NCI-H1417 (cell line): ENCODE measurements at places on chromosomes 13 and 19.

DNA sequence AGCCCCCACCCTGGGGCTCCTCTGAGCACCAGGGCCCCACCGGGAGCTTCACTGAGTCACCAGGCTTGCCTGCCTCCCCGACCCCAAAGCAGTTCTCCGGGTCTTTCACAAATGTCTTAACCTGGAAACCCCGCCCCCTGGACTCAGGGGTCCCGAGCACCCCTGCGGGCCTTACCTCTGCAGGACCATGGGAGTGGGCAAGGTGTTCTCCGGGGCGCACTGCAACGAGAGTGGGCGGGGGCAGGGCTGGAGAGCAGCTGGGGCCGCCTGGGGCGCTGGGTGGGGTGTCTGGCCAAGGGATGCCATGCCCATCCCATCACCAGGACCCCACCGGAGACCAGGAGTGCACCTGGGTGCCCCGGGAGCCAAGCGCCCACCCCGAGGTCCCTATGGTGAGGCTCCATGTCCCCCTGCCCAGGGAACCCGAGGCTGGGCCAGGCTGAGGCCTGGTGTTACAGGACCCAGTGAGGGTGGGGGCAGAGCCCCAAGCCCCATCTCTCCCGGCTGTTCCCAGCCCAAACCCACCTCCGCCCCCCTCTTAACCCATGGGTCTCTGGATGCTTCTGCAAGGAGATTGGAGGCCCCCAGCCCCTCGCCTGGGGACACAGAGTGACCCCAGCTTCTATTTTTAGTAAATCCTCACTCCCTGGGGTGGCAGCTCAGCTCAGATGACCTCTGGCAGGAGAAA lies 10.9 kb downstream of the MKNK2 start:
- no peak for DNase-seq

DNA sequence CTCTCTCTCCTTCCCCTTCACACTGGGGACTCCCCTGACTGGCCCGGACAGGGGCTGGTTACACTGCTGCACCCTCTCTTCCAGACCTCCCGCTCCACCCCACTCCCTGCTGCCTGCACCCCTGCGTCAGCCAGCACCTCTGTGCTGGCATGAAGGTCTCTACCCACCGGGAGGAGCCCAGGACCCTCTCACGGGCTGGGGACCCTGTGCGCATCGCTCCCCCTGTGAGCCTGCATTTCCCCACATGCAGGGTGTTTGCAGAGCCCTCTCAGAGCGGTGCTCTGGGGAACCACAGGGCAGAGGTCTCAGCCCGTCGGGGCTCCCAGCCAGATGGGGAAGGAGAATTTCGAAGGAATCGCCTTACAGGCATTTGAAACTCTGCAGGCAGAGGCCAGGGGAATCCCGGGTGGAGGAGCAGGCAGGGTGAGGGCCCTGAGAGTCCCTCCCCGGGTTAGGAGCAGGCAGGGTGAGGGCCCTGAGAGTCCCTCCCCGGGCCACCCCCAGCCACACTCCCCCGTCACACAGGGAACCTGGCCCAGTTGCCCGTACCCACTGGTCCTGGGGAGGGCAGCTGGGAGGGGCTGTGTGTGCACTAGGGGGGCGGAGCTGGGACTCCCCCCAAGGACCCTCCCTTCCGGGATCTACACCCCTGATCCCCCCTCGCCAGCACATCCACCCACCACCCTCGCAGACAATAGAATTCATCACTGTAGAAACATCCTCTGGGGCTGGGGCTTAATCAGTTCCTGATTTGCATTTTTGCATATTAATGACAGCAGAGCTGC lies 16.3 kb upstream of the TCF3 start:
- DNase-seq = no peak

GRCh38 chr13:112752711-112753541 lies 63.1 kb downstream of the ATP11A start:
- no peak for DNase-seq

DNA sequence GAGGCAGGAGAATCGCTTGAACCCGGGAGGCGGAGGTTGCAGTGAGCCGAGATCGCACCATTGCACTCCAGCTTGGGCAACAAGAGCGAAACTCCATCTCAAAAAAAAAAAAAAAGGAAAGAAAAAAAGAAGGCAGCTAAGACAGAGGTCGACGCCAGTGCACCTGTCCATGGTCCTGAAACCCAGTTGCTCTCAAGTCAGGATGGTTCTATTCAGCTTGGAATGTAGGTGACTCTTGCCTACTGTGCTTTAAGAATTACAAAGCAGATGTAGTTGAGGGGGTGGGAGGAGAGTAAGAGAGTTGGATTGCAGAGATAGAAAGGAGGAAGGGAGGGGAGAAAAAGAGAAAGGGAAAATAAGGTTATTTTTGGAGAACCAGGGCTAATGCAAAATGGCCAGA lies 18.7 kb downstream of the CACNG7 start:
- DNase-seq = no peak

DNA sequence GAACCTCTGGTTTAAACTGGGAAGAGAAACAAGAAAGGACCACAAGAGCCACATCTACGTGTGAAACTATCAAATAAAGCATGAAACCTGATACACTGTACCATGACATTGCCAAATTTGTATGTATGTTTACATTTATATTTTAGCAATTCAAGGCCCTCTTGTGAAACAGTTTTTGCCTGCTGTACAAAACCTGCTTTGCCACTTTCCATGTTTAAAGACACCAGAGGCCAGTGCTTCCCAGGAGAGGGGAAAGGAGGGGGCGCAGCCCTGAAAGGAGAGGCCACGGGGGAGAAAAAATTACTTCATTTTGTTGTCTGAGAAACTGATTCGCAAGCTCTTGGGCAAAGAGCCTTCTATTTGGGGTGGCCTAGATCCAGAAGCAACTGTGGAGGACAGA lies 124.8 kb downstream of the DCLK1 start:
- no peak for DNase-seq

DNA sequence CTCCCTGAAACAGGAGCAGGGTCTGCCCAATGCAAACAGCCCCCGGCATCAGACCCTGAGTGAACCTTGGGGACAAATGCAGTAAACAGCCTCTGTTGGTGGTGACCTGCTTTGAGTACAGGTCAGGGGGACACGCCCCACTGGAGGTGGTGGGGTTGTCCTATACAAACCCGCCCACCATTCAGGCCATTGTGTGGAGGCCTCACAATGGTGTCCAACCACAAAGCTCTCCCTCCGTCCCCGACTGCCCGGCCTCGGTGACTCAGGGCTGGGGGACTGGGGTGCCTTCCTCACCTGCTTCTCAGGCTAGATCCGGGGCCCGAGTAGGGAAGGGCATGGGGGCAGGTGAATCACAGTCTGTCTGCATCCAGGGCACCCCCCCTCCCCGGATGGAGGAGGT lies 1.5 kb downstream of the MUC16 start:
- no peak for DNase-seq

DNA sequence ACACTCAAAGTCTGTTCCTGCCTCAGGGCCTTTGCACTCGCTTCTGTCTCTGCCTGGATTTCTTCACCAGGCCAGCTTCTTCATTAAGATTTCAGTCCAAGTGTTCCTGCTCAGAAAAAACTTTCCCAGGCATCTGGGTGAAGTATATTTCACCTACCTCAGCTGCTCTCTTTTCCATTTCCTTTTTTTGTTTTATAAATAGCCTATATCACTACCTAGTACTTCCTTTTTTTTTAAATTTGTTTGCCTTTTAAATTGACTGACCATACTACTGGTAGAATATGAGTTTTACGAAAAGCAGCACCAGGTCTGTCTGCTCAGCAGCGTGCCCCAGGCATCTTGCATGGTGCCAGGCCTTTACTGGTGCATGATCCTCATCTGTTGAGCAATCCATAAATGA lies 1064.4 kb downstream of the UQCRFS1 start:
- no peak for DNase-seq

DNA sequence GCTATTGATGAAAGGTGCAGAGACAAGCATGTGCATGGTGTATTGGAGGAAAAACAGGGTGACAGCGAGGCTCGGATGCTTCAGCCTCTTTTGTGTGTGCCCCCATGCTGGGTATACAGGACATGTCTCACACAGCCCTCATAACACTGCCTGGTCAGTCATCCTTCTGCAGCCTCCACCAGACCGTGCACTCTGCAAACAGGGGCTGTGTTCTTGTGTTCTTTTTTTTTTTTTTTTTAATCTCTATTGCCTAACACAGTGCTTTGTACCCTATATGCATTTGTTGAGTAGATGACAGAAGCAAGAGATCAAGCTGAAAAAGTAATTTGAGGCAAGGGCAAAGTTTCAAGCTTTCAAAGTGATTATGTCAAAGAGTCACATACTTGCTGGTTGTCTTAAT lies 367.2 kb upstream of the SLITRK1 start:
- DNase-seq = no peak

DNA sequence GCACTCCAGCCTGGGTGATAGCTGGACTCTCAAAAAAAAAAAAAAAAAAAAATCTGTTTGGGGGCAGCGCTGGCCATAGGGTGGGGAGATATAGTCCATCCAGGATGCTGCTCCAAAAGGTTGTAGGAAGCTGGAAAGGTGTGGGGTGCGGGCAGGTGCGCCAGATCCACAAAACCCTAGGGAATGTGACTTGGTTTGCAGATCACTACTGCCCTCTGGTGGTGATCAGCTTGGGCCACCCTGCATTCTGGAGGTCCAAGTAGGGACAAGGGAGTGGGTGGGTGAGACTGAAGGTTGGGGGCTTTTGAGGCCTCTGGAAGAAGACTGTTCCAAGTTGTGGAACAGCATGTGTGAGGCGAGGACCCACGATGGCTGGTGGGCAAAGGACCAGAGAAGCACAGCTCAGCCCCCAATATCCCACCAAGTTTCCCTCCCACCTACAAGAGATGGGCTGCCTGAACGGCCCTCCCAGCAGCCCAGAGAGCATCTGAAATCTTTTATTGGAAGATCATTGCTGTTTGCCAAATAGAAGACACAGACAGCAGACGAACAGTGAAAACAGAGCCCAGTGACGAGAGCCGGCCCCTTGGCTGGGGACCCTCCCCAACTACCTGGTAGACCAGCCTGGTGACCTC lies 10.4 kb upstream of the TYK2 start:
- DNase-seq = peak; percentile 32

DNA sequence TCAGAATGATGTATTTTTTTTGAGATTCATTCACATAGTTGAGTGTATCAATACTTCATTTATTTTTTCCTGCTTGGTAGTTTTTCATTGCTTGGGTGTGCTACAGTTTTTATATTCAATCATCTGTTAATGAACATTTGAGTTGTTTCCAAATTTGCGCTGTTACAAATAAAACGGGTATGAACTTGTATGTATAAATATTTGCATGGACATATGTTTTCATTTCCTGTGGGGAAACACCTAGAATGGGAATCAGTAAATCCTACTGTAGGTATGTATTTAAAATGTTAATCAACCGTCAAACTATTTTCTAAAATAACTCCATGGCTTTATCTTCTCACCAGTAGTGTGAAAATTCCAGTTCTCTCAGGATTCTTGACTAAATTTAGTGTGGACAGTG lies 826.3 kb downstream of the EFNB2 start:
- DNase-seq = no peak

- DNase-seq = no peak
Observed at GRCh38 chr13:38210928-38211596, 138.6 kb upstream of the UFM1 start.

DNA sequence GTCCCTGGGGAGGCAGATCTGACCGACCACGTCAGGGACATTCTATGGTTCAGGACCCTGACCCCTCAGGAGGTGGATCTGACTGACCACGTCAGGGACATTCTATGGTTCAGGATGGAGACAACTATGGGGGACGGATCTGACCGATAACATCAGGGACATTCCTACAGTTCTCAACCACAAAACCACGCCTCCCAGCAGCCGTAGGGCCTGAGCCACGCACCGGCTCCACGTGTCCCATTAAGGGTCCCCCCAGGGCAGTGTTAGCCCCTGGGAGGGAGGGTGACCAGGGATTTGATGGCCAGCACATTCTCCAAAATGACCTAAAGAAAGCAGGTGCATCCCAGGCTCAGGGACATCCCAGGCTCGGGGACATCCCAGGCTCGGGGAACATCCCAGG lies 49.0 kb upstream of the C13orf46 start:
- no peak for DNase-seq

DNA sequence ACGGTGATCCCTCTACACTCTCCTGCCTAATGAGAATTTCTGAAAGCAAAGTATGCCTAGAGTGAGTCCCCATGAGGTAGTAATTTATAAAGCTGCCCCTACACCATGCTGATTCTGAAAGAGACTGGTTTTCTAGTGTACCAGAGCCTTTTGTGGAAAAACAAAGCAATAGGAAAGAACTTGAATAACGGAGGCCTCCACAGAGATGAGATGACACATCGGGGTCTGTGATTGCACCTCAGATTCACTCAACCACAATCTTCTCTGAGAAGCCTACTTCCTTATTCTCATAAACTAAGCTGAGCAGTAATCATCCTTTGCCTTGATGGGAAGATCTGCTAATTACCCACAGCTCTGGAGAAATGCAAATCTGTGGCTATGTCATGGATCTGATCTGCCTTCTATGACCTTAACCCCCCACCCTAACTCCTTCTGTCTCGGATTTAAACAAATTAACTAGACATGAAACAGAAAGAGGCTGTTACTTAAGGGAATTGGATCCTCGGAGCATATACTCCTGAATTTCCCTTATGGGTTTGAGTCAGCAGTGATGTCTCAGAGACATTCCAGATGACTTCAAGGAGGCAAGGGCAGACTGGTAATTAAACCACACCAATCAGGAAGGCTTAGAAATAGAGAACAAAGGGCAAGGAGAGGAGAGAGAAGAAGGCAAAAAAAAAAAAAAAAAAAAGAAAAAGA lies 128.0 kb downstream of the DCT start:
- DNase-seq = no peak

DNA sequence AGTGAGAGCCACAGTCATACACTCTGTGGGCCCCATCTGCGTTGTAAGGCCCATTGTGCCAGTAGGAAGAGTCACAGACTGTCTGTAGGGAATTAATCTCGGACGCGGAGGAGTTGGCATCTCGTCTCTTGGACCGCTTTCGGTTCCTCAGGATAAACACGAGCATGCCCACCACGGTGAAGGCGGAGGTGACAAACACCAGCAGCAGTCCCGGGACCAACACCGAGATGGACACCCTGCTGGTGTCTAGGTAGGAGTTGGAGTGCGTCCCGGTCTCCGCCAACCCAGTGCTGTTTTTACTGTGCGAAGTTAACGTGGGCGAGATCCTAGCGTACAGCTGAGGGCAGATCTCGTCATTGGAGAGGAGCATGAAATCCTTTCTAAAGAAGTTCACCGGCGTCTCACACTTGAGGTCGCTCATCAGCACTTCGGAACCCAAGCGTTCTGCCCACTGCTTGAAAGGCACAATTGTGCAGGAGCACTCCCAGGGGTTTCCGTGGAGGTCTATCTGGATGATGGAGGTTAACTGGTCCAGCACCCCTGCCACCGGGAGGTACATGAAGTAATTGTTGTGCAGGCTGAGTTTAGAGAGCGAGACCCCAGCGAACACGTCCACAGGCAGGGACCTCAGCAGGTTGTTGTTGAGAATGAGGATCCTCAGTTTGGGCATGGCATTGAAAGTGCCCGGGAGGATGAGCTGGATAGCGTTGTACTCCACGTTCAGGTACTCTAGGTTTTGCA lies 2.7 kb downstream of the SLITRK1 start:
- no peak for DNase-seq

- DNase-seq = no peak
Observed at GRCh38 chr13:90633849-90634248, 713.6 kb upstream of the MIR17HG start.

GRCh38 chr13:28854657-28855056 lies 34.5 kb downstream of the MTUS2 start:
- no peak for DNase-seq
